ENCODE measurements at places on chromosomes 6 and 20.
A peak's percentile ranks its signal among the peaks of the same experiment; 100 is the strongest.

GRCh38 chr6:136792410-136793262, at the start of gene MAP3K5:
Gene MAP3K5, minus strand, starts transcription at chr6:136792477. Its CDS starts 320 bp downstream, at chr6:136792157.
- peak; percentile 83 for DNase-seq

- no peak for DNase-seq
Measured at GRCh38 chr20:834151-834746, 734 bp downstream of the FAM110A start.

DNA sequence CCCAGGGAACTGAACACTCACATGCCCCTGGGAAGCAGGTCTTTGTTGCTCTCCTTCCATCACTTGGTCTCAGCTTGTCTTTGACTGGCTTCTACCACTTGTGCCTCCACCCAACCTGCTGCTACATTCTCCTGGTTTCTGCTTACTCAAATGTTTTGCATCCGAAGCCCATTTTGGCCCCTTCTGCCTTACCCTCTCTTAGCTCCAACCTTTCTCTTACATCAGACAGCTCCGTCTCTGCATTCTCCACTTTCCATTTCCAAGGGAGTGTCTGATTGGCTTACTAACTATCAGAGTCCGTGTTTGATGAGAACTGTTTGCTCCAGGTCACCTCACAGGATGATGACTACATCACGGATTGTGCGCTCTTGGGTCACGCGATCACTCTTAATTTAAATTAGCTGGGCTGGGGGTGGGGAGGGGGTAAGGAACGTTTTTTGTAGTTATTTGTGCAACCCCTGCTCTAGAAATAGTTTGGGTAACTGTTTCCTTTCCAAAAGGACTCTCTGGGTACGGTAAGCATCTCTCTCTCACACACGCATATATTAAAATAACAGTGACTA, 844 bp upstream of the ABRACL start:
- DNase-seq = no peak

GRCh38 chr6:5143634-5144311, 58.6 kb downstream of the PPP1R3G start:
- peak; percentile 66 for DNase-seq

GRCh38 chr6:63565727-63566596, 6.3 kb upstream of the LOC128125822 start:
- DNase-seq = no peak

DNA sequence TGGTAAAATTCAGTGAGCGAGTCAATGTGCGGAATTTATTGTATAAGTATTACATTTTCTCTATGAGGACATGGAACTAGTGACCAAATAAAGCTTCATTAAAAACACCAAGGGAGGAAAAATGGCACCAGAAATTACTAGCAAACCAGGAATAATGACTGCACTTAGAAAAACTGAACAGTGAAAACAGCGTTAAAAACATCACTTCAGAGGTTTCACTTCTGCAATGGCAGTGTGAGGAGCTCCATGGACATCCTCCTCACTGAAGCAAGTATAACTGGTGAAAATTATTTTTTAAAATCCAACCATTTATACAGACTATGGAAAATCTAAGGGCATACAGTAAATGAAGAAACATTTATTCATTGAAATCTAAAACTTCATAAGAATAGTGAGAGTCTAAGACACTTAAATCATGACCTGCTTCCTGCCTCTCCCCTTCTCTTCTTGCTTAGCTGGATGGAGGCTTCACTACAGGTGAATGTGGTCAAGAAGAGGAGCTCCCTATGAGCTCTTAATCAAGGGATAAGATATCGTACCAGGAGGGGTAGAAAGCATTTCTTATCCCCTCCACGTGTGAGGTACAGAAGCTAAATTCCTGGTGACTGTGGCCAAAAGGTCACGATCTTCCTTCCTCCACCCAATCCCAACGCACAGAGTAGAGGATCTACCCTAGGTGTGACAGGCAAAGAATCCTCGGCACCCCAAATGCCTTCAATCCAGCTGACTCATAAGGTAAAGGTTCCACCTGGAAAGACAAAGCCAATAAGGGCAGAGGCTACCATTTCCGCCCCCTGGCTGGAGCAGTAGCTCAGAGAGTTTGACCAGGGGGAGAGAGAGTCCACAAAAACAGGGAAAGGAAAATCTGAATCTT, 12.3 kb upstream of the ASF1A start:
- DNase-seq = no peak
